Stimulated activated CD8-positive, alpha-beta memory T cell treated with anti-CD3 and anti-CD28 coated beads, Interleukin-15, amount 100 ng/mL, for 24 hours (primary cell): ENCODE measurements at places on chromosomes 1 and 21.

GRCh38 chr1:28437264-28437923, 67.9 kb downstream of the PHACTR4 start:
- DNase-seq, result no peak

GRCh38 chr1:230261928-230262650, 164.0 kb downstream of the PGBD5 start:
- DNase-seq, result no peak

DNA sequence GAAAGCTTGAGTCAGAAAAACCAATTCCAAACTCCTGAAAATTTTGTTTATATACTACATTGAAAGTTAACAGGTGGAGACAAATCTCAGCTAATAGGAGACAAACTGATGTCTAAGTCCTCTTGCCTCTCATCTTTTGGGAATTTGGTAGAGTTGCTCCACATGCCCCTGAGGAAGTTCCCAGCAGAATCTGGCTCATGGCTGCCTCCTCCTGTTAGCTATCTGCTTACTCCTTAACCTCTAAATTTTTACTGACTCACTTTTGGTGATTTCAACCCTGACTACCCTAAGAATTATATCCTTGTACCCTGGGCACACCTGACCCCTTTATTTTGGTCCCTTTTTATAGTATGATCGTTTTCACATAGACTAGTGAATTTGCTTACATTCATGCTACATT, 633.7 kb upstream of the USP24 start:
- no peak for DNase-seq

- no peak for DNase-seq
Measured at GRCh38 chr1:60390593-60391282, 317.2 kb upstream of the C1orf87 start.

GRCh38 chr1:31987135-31987619, 26.5 kb upstream of the KHDRBS1 start:
- DNase-seq, result no peak
